ENCODE measurements at places on chromosomes 2 and 18.

- DNase-seq, result no peak
Observed at GRCh38 chr2:134352844-134353243, 99.0 kb downstream of the MGAT5 start.

- DNase-seq, result no peak
Observed at GRCh38 chr18:23062011-23062410, 73.3 kb upstream of the CABLES1 start.

DNA sequence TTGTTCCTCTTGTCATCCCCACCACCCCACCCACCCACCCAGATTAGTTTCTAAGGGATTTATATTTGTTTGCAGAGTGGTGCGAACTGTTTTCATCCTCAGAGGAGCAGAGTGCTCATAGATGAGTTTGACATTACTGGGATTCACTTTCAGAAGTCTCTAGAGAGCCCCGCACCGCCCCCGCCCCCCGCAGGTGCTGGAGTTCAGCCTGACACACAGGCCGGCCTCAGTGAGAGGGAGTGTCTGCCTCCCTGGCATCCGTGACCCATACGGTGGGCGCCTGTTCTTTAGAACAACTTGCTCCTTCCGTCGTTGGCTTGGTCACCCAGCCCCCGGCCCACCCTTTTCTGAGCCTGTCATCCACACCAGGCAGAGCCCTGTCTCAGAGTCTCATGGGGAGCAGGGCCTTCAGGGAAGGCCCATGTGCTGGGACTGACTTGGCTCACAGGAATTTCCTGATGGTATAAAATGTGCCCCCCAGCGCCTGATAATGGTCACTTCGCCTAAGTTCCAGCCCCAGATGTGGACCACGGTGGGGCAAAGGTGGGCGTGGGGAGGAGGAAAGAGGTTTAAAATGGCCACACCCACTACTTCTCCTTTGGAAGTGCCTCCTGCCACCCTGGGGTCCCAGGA lies 44.3 kb downstream of the HPCAL1 start:
- DNase-seq, result no peak

DNA sequence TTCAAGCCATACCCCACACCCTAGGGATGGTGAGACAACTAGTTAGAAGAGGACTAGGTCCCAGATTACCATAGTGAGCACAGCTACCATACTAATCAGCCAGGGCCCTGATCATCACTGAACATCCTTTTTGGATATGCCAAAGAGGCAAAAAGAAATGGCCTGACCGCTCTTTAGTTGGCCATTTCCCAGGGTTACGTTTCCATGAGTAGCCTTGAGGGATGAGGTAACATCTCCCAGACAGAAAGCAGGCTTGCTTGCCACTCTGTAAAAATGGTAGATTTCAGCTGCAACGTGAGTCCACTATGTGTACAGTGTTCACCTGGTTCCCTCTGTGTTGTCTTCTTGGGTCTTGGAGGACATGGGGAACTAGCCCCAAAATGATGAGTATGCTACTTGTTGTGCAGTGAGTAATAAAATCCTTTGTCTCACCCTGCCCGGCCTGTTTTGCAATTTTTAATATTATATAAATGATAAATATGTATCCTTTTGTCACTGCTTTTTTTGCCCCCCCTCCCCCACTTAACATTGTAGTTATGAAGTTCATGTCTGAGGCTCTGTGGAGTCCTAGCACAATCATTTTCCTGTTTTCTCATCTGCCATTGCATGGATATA lies 8.9 kb upstream of the GALM start:
- DNase-seq, result no peak

DNA sequence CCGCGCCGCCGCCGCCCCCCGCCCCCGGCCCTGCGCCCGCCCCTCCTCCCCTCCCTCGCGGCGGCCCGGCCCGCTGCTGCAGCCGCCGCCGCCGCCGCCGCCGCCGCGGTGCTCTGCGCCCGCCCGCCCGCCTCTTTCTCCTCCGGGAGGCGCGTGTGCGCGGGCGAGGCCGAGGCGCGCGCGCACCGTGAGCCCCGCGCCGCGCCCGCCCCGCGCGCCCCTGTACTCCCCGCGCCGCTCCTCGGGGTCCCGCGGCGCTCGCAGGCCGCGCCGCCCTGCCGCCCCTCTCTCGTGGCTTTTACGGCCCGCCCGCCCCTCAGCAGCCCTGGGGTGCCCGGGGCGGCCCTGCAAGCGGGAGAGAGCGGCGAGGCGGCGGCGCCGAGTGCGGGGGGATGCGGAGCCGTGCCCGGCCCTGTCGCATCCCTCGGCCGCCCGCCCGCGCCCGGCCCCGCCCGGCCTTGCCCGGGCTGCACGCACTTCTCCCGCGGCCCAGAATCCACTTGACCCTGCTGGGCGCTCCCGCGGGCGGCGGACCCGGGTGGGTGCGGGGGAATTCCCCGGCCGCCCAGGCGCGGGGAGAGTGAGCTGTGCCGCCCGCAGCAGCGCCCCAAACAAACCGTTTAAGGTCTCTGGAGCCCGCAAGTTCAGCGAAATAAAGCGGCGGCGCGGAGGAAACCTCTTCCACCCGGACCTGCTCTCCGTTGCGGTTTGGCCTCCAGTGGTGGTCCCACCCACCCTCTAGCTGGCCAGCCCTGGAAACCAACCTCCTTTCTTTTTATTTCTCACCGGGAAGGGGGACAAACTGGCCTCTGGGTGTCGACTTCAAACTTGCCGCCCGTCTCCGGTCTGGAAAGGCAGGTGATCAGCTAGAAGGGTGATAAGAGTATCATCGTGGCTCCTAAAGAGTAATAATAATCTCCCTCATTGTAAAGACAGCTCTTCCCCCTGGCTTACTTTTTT lies 37.4 kb downstream of the AFF3 start:
- DNase-seq, result no peak

GRCh38 chr2:209473930-209474419 lies 50.1 kb downstream of the MAP2 start:
- peak; percentile 75 for DNase-seq

DNA sequence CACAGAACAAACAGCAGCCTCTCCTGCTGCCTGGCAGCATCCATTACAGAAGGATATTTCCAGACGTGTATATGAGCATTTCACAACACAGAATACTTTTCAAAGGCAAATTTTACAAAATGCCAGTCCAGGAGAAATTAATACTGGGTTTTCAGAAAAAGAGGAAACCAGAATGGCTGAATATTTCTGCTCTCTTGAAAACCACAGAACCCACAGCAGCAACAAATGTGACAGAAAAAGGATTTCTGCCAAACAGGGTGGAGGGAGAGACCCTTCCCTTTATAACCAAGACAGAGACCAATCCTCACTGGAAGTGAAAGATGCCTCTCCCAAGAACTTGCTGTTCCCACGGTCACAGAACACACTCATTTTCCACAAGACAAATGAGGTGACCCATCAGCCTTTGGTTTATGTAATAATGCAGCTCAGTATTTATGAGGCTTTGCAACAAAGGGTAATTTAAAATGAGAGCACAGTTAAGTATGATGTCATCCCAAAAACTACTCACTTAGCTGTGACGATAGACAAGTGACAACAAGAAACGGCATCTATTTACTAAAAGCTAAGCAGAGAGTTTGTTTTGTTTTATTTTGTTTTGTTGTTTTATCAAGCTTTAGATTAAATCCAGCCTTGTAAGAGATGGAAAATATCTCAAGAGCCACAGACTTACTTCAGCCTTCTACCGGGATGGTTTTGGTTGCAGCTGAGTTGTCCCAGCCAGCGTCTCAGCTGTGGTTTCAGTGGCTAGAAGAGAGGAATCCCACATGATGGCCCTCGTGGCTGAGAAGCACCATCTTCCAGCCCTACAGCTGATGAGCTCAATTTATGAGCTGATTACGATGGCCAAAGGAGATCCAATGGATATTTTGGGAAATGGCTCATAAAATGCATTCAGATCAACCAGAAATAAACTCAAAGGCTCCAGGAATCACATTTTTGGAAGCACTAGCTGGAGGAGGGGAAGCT lies 249.3 kb upstream of the AGAP1 start:
- DNase-seq, result no peak

DNA sequence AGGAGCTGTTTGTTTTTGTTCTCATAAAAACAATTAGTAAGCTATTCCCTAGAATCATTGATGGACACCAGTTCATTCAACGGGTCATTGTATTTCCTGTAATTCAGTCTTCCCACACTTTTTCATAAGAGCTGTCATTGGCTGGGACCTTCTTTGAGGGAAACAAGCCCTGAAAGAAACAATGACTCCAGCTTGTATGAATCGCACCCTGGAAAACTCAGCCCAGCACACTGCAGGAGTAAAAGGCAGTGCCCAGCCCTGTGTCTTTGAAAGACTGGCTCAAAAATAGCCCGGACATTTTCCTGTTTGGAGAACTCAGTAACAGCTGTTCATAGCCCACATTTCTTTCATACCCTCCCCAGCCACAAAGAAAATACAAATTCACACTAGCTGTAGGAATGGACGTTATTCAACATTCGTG lies 81.5 kb downstream of the NCKAP5 start:
- peak; percentile 69 for DNase-seq

- DNase-seq, result no peak
Observed at GRCh38 chr18:13550418-13551304, 175.7 kb downstream of the FAM210A start.

GRCh38 chr2:32904751-32905150 lies 42.0 kb upstream of the LTBP1 start:
- no peak for DNase-seq

DNA sequence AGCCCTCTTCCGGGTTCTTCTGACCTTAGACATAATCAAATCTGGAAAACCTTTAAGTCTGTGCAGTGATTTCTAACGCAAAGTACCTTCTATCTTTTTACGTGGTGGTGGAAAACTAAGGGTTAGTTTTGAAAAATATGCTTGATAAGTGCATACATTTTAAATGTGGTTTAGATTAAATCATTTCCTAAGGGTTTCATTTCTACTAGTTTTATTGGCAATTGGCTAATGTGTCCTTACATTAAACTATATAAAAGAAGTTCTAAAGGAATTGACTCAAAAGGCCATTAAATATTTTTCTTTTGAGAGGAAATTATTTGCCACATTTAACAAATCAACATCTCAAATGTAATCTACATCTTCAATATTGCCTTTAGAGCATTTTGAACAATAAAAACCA lies 268.3 kb upstream of the THUMPD2 start:
- DNase-seq, result no peak

- DNase-seq, result no peak
Observed at GRCh38 chr2:186100636-186101035, 362.0 kb downstream of the FSIP2 start.

DNA sequence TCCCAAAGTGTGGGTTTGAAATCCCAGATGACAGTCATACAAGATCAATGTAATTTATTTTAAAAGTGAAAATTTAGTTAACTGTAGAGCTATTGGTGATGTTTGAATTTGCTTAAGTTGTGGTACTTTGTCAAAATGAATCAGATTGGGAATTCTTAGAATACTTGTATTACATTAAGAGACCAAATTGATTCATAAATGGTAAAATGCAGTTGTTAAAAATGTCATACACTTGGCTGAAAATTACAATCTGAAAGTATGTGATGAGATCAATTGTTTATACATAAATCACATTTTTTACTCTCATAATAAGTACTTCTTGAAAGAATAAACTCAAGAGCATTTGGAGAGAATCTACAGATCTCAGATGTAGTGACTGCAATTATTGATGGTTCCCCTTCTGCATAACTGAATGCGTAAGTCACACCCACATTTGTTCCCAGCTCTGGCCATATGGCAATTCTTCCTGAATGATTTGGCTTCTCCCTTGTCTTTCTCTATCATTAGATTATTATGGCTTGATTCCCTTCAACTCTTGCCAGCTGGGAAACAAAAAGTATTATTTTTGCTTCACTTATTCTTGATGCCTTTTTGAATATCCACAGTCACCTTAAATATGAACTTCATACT lies 558.5 kb downstream of the CPS1 start:
- DNase-seq, result no peak

DNA sequence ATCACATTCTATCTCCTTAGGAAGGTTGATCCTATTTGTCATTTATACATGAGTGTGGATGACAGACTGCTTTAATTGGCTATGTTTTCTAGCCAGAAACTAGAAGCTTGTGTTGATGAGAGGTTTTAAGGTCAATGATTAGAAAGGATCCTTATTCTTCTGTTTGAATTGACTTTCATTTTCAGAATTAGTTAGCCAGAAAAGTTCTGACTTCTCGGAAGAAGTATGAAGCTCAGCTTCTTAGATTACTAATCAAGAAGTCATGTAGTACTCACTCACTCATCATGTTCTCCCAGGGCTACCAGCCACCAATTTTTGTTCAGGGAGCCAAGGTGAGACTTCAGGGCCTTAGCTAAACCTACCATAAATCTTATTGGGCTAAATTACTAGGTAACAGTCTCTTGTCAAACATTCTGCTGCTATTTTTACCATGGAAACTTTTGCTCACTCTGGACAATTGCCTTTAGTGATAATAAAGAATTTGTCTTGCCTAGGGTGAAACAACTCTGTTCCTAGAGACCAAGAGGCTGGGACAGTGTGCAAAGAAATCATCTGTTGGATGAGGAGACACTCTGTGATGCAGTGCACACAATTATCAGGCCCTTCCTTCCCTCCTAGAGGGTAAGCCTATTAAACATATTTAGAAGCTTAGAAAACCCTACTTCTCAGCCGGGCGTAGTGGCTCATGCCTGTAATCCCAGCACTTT lies 111.6 kb upstream of the DNMT3A start:
- DNase-seq, result no peak

- no peak for DNase-seq
Observed at GRCh38 chr2:121197369-121198091, 87.5 kb downstream of the TFCP2L1 start.

DNA sequence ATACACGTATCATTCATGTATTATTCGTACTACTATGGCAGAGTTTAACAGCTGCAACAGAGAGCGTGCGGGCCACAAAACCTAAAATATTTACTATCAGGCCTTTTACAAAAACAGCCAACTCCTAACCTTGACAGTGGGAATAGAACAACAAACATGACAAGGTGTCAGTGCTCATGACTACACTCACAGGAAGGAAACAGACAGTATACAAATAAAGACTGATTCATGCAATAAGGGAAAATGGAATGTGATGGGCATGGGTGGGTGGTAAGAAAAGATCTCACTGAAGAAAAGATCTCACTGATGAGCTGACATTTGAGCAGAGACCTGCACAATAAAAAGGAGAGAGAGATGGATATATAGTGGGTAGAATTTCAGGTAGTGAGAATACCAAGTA lies 347.8 kb downstream of the ALK start:
- no peak for DNase-seq

- DNase-seq, result no peak
Observed at GRCh38 chr2:60252581-60253150, 300.8 kb downstream of the BCL11A start.

DNA sequence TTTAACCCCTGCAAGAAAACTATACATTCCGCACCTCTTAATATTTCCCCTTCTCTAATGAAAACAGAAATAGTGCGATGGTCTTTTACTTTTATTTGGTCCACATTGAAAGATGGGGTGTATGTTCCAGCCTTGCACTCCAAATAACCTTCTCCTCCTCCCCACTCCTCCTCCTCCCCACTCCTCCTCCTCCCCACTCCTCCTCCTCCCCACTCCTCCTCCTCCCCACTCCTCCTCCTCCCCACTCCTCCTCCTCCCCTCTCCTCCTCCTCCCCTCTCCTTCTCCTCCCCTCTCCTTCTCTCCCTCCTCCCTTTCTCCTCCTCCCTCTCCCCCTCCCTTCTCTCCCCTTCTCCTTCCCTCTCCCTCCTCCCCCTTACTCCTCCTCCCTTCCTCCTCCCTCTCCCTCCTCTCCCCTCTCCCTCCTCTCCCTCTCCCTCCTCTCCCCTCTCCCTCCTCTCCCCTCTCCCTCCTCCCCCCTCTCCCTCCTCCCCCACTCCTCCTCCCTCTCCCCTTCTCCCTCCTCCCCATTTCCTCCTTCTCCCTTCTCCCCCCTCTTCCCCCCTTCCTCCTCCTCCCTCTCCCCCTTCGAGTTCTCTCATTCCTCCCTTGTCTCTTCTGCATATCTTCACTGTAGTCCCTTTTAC lies 70.4 kb downstream of the ZNF532 start:
- no peak for DNase-seq
